Stimulated activated effector memory CD8-positive, alpha-beta T cell treated with anti-CD3 and anti-CD28 coated beads, Interleukin-12 subunit alpha, Interleukin-12 subunit beta, amount 100 ng/mL, for 72 hours (primary cell): ENCODE measurements at places on chromosomes 12 and 14.

- no peak for DNase-seq
Measured at GRCh38 chr12:106287364-106287763, 15.2 kb upstream of the TCP11L2 start.

DNA sequence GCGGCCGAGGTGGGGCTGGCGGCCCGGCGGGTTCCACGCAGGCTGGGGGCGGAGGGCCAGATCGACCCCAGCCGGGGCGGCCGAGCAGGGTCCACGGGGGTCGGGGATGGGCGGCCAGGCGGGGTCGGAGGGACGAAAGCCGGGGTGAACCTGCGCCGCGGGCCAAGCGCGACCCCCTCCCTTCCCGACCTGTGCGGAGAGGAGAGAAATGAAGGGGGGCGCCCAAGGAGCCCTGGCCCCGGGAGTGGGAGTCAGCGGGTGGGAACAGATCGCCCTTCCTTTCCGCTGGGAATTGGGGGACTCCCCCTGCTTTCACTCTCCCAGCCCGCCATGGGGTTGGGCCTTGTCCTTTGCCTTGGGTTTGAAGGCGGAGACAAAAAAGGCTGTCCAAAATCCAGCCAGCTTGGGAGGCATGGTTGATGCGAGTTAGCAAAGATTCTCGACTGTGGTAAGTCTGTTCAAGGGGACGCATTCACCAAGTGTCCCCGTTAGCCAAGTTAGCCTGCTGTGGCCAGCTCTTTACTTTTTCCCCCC lies 559 bp upstream of the CKAP4 start:
- no peak for DNase-seq

- DNase-seq: no peak
Measured at GRCh38 chr14:35078082-35078481, 32.0 kb downstream of the FAM177A1 start.

DNA sequence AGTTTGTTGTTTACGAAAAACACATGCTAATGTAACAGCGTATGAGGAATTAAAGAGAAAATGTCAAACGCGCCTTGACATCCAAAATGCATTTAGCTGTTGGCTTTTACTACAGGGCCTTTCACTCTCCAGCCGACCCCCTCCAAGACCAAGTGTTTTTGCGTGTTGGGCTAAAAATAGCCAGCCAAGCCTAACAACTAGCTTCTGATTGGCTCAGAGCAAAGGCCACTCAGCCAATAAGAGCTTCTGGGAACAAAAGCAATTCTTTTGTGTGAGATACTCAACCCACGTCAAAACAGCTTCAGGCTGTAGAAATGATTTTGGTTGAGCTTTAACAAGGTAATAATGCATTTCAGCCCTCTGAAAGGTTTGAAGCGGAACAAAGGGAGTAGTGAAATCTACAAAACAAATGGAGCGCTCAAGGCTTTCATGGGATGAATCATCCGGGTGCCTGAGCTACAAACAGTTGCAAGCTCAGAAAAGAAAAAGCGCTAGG lies 198.7 kb upstream of the DCN start:
- no peak for DNase-seq

DNA sequence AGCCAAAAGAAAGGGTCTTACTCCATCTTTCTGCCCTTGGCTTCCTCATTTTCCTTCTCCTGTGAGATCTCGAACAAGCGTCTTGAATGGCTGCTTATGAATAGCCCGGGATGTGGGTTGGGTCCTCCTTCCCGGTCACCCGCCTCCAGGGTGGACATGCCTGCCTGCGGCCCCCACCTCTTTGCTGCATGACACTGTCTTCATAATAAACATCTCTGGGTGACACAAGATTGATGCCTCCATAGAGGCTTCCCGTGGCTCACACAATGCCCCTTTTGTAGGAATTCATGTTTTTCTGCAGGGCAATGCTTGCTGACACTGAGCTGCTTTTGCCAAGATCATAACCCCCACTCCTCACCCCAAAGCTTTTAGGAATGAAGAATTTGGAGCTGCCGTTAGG lies 125.9 kb downstream of the ZNF664 start:
- no peak for DNase-seq

- no peak for DNase-seq
Measured at GRCh38 chr12:57829025-57829777, 10.7 kb upstream of the AVIL start.

GRCh38 chr12:72543777-72544467 lies 271.8 kb downstream of the TRHDE start:
- no peak for DNase-seq

DNA sequence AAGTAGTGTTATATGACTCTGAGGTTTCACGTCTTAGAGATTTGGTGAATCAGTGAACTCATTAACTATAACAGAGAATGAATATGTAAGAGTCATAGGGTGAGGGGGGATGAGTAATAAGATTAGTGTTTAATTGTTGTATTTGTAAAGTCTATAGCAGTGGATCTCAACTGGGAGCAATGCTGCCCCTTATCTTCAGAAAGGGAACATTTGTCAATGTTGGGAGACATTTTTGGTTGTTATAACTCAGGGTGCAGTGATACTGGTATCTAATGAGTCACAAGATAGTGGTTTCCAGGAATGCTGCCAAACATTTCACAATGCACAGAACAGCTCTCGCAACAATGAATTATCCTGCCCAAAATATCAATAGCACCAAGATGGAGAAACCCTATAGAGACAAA lies 1193.7 kb downstream of the GALC start:
- no peak for DNase-seq

DNA sequence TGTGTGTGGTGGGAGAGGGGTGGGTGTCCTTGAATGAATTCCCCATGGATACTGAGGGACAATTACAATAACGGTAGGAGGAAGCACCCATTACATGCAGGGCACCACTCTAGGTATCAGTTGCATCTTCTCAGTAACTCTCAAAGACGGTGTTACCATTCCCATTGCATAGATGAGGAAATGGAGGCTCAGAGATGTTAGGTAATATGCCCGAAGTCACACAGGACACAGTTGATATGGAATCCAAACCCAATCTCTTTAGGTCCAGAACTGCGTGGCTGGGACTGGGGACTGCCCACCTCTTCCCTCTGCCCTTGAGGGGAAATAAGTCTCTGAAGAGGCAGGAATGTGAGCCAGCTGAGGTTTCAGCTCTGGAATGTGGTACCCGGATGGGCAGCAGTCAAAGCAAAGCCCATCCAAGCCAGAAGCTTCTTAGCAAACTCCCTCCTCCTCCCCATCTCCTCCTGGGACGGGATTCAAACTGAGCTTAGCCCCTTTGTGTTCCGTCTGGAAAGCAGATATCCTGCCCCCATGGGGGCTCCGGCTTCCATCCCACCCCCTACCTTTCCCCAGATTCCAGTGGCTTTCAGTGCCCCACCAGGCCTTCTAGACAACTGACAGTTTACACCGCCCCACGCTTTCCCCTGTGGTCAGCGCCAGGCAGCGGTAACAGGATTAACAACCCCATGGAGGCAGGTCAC lies 187.5 kb downstream of the RBM19 start:
- no peak for DNase-seq

DNA sequence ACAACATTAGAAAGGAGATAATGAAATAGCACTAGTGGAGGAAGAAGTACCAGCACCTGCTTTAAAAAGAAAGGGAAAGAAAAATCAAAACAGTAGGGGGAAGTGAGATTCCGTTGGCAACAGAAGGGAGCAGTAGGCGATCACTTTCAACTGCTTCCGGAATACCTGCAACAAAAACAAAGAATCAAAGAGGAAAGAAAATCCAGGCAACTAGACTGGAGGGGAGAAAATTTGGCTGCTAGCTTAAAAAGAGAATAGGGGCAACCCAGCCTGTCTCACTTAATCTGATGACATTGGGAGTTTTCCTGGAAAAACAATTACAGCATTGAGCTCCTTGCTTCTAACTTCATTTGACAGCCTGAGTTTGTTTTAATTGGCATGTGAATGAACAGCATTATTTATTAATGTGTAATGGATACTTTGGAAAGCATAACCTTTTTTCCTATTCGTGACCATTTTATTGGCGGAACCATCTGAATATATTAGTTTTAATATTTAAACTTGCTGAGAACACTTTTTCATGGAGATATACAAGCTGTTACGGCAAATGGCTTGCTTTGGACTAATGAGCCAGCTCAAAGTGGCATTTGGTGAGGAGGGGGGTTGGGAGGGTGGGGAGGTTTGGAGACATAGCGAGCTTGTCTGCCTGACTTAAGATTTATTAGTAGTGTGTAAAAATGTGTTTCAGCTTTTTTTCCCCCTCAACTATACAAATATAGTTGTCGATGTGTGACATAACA lies 2.5 kb upstream of the DACT1 start:
- no peak for DNase-seq

GRCh38 chr14:105857826-105858675 lies 331.7 kb downstream of the TMEM121 start:
- DNase-seq: no peak

- no peak for DNase-seq
Measured at GRCh38 chr14:79465651-79466050, 745.7 kb downstream of the DIO2 start.

DNA sequence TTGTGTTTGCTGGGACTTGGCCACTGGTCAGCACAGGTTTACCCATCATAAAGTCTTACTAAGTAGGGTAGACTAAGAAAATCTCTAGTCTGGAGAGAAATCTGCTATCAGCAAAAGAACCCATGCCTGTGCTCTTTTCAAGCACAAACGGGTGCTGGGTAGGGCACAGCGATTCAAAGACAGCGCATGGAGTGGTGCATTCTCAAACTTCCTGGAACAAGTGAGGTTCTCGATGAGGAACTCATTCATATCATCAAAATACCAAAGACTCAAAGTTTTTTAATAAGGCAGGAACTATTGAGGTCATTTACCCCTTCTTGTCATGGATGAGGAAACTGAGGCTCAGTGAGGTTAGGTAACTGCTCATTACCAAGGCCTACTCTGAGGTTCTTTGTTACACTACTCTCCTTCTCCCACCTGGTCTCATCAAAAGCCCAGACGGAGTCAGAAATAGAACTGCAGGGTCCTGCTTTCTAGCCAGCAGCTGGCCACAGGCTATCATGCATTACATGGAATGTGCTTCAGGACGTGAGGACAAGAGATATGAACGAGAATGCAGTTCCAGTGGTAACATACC lies 390.3 kb downstream of the ZFP36L1 start:
- no peak for DNase-seq
